Islet precursor cell (in vitro differentiated cells): ENCODE measurements at places on chromosomes 1 and 21.

GRCh38 chr1:215631489-215631888, 64.4 kb downstream of the KCTD3 start:
- DNase-seq: no peak

DNA sequence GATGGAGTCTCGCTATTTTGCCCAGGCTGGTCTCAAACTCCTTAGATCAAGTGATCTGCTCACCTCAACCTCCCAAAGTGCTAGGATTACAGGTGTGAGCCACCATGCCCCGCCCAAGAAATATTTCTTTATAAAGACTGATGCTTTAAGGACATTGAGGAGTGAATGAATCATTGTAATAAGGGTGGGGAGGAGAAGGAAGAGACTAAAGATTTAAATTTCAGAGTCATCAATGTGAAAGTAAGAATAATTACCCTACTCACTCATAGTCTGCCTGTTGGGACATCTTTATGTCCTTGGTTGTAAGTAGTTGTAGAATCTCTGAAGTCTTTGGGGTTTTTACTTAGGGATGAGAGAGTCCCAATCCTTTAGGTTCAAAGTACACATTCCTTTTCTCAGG, 7.3 kb downstream of the KDM1A start:
- no peak for DNase-seq

GRCh38 chr1:5490635-5491034, 501.6 kb downstream of the NPHP4 start:
- DNase-seq: no peak

GRCh38 chr1:4974981-4975685, 320.7 kb downstream of the AJAP1 start:
- peak; percentile 29 for DNase-seq

GRCh38 chr1:7690496-7691182, 80.5 kb upstream of the VAMP3 start:
- DNase-seq: no peak

- DNase-seq: no peak
These were observed 57.0 kb downstream of the CHD5 start for GRCh38 chr1:6123083-6123482.

DNA sequence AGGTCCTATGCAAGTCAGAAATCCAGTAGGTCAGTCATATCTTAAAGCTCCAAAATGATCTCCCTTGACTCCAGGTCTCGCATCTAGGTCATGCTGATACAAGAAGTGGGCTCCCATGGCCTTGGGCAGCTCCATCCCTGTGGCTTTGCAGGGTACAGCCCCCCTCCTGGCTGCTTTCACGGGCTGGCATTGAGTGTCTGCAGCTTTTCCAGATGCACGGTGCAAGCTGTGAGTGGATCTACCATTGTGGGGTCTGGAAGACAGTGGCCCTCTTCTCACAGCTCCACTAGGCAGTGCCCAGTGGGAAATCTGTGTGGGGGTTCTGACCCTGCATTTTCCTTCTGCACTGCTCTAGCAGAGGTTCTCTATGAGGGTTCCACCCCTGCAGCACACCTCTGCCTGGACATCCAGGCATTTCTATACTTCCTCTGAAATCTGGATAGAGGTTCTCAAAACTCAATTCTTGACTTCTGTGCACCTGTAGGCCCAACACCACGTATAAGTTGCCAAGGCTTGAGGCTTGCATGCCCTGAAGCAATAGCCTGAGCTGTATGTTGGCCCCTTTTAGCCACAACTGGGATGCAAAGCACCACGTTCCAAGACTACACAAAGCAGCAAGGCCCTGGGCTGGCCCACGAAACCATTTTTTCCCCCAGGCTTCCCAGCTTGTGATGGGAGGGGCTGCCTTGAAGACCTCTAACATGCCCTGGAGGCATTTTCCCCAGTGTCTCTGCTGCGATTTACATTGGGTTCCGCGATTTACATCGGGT, 472.7 kb downstream of the NPHP4 start:
- peak; percentile 25 for DNase-seq

- DNase-seq: peak; percentile 42
These were observed 13.9 kb downstream of the COL9A2 start for GRCh38 chr1:40303051-40303771.

- DNase-seq: no peak
These were observed 25.8 kb downstream of the SSBP3 start for GRCh38 chr1:54380290-54380882.

DNA sequence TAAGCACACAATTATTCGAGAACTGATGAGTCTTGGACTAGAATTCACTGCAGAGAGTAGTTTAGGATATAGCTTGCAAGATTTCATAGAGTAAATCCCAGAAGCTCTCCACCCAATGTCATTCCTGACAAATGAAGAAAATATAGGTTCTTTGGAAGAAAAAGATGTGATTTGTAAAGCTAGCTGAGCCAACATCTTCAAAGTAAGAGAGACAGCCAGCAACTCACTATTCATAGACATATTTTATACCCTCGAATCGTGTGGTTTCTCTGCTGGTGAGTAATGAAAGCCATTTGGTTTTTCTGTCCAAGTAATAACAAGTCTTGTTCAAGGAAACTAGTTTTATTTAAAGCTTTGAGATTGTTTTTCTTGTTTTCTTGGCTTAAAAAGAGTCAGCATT, 165.7 kb upstream of the SYT6 start:
- no peak for DNase-seq

GRCh38 chr1:201845331-201846083, 16.6 kb downstream of the IPO9 start:
- no peak for DNase-seq

DNA sequence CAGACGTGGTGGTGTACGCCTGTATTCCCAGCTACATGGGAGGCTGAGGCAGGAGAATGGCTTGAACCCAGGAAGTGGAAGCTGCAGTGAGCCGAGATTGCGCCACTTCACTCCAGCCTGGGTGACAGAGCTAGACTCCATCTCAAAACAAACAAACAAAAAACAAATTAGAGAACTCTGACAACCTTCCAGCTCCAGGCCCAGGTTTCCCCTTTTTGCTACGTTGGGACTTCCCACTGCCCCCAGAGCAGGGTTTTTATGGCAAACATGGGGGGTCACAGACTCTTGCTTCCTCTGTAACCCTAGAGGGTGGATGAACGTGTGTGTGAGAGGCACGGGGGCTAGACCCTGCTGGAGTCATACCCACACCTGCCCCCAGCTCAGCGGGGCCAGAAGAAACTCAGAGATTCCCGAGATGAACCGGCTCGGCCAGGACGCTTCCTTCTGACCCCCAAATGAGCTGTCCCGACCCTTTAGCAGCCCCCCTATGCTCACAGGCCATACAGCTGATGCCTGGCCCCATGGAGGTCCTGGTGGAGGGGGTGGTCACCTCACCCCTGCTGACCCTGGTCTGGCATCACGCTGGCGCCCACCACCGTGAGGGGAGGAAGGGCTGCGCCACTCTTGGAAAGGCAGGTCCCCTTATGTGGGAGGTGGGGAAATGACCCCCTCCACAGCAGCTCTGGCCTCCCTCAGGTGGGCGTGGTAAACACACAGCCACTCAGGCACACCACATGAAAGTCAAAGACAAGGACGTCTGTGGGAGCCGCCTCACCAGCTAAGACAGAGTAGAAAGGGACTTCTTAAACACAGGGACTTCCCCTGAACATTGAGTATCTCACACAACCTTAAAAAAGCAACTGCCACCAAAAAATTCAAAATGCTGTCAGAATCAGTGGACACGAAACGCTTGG, 7.1 kb downstream of the GPR157 start:
- DNase-seq: peak; percentile 51

DNA sequence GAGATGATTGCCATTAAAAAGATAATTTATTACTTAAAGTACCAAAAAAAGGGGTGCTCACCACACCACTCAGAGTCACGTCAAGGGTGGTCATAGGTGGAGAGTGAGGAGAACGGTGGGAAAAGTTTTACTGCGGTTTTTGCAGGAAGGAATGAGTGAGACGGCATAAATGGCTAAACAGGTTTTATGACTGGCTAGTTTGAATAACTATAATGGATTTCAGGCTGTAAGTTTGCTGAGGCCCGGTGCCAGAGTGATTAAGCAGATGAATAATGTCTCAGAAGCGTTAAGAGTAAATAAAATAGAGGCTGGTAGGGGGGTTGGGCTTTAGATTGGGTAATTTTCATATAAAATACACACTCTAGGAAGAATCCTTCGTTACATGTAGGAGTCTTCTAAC, 1337.8 kb downstream of the AMY1C start:
- no peak for DNase-seq

- DNase-seq: no peak
These were observed 279.5 kb downstream of the KIF26B start for GRCh38 chr1:245434280-245434679.

DNA sequence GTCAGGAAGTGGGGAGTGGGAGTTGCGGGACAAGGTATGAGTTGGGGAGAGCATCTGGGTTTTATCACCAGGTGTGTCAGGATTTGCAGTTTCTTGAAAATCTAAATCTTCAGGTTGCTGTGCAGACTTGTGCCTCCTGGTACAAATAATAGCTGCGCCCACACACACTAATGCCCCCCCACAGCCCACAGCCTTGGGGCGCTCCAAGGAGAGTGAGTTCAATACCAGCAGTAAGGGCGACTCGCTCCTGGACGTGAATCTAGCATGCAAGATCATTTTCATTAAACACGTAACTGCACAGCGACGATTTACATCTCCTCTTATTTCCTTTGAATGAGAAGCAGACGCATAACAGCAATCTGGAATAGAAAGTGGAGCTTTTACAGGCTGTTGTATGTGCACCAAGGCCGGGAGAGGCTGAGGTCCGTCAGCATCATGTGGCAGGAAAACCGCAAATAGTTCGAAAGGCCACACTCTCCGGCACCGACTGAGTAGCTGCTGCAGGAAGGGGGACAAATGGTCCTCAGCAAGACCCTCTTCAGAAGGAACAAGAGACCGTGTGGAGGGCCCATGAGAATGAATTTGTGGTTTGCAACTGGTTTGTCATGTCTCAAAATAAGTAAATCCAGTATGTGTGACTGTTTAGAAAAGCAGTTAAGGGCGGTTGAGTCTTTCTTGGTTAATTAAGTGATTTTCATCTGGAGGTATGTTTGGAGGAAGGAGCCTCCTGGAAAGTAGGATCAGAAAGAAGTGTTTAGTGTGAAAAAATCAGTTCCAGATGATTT, 439.5 kb downstream of the SMYD3 start:
- DNase-seq: peak; percentile 67

- peak; percentile 91 for DNase-seq
These were observed 183.5 kb downstream of the RUNX1 start for GRCh38 chr21:34865400-34866241.

DNA sequence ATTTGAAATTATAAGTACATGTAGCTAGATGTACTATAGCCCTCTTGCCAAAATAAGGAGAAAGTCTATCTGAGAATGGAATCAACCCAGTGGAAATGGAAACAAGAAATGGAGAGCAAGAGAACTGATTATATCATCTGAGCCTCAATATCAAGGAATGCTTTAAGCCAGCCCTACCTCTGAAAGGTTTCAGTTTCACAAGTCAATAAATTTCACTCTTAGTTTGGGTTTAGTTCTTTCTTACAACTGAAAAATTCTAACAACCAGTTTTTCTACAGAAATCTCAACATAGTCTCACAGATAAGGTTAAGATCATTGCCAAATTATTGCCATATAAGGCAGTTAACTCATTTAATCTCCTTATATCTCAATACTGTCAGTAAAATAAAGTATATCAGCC, 80.0 kb downstream of the EPS15 start:
- DNase-seq: no peak

- DNase-seq: no peak
These were observed 37.7 kb upstream of the LRRN2 start for GRCh38 chr1:204723131-204723787.

DNA sequence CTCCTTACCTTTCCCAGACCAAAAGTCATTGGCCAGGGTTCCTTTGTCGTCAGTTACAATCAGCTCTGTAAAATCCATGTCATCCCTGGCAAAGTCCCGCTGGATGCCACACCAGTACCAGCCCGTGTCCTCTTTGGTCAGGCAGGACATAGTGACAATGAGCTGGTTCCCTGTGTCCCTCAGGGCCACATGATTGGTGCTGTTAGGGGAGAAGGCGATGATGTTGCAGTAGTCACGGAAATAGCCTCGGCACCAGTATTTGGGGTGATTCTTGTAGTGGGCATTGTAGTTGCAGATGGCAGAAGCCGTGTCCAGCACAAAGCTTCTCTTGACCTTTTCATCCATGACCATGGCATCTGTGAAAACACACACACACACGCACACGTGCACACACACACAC, 14.8 kb downstream of the ADORA3 start:
- DNase-seq: no peak

- no peak for DNase-seq
These were observed 46.2 kb downstream of the NAV1 start for GRCh38 chr1:201585093-201585483.

DNA sequence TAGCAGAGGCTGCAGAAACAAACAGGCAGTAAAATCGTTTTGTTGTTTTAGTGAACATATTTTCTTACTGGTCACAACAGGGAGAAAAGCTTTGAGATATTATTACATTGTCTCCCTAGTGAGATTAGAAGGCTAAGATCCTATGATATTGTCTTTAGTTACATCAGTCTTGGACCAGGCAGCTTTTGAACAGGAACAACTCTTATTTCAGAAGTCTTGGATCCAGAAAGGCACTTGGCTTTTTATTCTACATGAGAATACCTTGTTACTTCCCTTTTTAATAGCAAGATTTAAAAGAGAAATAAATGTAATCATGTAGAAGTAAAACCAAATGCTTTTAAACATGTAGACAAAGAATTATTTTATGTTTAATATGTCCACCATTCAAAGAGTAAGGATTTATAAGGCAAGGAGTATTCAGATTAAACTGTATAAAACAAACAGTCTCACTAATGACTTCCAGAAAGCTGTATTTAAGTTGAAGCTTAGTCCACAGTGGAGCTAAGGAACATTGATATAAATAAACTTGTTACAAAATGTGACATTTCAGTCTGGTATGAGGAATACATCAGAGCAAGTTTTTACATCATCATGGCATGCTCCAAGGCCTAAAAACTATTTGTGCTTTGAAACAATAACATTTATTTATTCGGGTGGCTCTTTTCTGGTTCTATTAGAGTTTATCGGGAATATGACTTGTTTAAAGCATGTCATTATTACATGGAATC, 72.2 kb downstream of the PHTF1 start:
- no peak for DNase-seq

GRCh38 chr21:27719226-27719625, 752.3 kb upstream of the ADAMTS5 start:
- no peak for DNase-seq

DNA sequence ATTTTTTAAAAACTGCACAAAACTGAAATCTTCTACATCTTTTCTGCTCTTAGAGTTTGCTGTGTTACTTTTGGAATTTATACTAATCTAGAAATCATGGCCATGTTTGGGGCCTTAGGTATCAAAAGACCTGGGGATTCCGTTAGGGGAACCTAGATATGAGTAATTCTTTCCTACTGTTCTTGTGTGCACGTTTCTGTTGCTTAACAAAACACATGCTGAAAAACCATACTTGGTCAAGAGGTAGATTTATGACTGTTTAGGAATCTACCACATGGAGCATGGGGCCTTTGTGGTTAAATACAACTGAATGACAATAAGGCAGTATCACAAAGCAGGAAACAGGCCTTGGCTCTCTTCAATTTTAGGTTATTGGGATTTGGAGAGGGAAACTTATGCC, 291.9 kb upstream of the USP25 start:
- no peak for DNase-seq

GRCh38 chr1:145892486-145893087, 6.9 kb upstream of the ANKRD35 start:
- no peak for DNase-seq
